Right atrium auricular region (tissue), 2 donors: ENCODE measurements at places on chromosomes 12 and 14. TPM values are rescaled to one million over a fixed set of nuclear protein-coding genes. Genes with fewer than 3 reads are reported as not detected.

MGST1 gene
- 51.5 TPM for total RNA-seq

ANAPC5 gene
- total RNA-seq = 54.6 TPM

ANO2 gene
- 9.3 TPM for total RNA-seq

DNA sequence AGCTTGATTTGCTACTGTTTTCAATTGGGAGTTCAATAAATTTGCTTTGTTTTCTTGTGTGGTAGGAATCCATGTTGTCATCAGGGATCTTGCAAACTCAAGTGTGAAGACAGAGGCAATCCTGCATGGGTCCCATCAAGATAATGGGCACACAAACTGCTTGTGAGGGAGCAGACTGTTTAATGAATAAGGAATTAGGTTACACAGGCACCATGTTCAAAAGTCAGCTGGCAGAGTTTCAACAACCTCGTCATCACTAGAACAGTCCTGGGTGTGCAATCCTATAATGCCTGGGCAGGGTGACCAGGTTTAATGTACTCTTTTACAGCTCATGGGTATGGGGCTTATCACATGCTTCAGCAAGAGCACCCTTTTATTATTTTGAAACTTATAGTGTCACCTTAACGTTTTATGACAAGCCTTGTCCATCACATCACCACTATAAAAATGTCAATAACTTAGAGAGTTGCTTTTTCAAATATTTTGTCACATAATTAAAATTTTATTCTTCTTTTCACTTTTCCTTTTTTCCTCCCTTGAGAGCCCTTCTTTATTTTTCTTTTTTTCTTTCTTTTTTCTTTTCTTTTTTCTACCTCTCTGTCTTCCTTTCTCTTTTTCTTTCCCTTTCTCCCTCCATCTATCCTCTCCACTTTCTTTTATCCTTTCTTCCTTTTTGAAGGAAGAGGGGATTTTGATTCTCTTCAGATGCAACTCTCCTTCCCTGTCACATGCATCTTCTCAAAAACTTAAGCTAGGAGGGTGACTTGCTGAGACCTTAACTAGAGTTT lies 252.2 kb upstream of the ATP2B1 start:
- DNase-seq = no peak

- DNase-seq = no peak
These were observed 3.4 kb upstream of the GLRX5 start for GRCh38 chr14:95531473-95531872.

- no peak for DNase-seq
These were observed 50.1 kb downstream of the ZC3H14 start for GRCh38 chr14:88612981-88613380.

CCDC197 gene
- not detected for total RNA-seq

DNA sequence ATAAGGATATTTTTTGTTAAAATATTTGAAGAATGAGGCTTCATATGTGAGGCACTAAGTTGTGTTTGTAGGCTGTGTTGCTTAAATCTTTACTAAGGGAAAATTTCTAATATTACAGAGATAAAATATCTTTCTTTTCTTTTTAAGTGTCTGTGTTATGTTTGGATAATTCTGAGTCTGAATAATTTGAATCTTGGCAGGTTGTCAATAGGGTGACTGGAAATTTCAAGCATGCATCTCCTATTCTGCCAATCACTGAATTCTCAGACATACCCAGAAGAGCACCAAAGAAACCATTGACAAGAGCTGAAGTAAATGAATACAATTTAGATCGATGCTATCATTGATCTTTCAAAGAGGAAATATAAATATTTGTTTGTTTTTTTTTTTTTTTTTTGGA lies 29.4 kb downstream of the TMPO start:
- DNase-seq = no peak

LRFN5 gene
- 0.26 TPM for total RNA-seq

DNA sequence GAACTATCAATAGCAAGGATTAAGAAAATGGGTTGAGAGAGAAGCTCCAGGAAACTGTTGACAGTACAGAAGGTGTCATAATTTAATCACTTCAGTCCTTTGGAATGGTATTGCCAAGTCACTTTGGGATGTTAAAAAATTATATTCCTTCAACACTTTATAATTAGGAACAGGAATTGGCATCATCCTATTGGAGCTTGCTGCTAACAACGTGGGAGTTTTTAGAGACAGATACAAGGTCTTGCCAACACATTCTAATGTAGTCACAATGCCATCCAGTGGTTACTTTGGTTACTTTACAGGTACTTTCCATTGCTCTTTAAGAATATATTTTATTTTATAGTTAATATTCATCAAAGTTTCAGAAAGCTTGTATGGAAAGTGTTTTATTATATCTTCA lies 310.1 kb downstream of the SYT1 start:
- no peak for DNase-seq

GNB3 gene
- total RNA-seq = 0.83 TPM

DNA sequence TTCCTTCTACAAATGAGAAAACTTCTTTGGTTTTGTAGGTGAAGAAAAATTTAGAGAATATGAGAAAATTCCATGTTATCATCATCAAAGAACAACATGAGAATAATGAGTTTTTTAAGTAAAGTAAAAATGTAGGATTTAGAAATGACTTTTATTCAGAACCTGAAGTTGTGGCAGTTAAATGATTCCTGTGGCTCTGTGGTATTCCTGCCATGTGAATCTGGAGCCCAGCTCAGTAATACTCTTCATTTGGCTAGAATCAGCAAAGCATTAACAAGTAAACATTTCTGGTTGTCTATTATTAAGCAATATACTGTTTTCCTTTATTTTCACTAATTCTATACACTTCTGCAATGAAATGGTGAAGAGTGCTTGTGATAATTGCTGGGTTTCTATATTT lies 95.6 kb upstream of the E2F7 start:
- DNase-seq = no peak

GRCh38 chr12:103686026-103686425 lies 99.0 kb downstream of the STAB2 start:
- no peak for DNase-seq

GRCh38 chr12:89117448-89118034 lies 234.8 kb downstream of the DUSP6 start:
- DNase-seq = no peak

GRCh38 chr14:100651999-100652508 lies 64.8 kb upstream of the BEGAIN start:
- no peak for DNase-seq

- no peak for DNase-seq
These were observed 8.5 kb downstream of the LHX5 start for GRCh38 chr12:113462998-113463745.
